ENCODE measurements at places on chromosomes 7 and 10.

- no peak for DNase-seq
These were observed 27.9 kb upstream of the PCBD1 start for GRCh38 chr10:70916241-70916640.

GRCh38 chr7:126958367-126958766 lies 294.4 kb downstream of the GRM8 start:
- no peak for DNase-seq

GRCh38 chr10:28381466-28381865 lies 78.6 kb upstream of the MPP7 start:
- DNase-seq: no peak

DNA sequence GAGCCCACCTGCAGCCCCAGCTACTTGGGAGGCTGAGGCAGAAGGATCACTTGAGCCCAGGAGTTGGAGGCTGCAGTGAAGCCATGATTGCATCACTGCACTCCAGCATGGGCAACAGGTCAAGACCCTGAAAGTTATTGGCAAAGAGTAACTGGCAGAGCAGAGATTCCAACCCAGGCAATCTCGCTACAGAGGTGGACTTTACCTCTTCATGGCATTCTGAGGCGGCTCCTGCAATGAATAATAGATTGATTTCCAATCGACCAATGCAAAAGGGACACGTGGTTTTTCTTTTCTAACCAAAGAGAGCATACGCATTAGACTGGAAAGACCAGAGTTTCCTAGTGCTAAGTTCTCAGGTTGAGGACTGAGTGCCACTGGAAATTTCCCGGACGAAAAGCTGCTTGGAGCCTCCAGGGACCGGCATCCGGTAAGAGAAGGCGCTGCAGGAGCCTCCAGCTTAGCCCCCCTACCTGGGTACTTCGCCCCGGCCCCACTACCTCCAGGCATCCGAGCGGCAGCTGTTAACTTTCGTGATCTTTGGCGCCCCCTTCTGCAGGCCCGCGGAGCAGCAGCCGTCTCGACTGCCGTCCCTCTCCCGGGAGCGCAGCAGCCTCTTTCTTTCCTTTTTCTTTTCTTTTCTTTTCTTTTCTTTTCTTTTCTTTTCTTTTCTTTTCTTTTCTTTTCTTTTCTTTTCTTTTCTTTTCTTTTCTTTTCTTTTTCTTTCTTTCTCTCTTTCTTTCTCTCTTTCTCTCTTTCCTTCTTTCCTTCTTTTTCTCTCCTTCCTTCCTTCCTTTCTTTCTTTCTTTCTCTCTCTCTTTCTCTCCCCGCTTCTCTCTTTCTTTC lies 4.1 kb downstream of the MBLAC1 start:
- no peak for DNase-seq

DNA sequence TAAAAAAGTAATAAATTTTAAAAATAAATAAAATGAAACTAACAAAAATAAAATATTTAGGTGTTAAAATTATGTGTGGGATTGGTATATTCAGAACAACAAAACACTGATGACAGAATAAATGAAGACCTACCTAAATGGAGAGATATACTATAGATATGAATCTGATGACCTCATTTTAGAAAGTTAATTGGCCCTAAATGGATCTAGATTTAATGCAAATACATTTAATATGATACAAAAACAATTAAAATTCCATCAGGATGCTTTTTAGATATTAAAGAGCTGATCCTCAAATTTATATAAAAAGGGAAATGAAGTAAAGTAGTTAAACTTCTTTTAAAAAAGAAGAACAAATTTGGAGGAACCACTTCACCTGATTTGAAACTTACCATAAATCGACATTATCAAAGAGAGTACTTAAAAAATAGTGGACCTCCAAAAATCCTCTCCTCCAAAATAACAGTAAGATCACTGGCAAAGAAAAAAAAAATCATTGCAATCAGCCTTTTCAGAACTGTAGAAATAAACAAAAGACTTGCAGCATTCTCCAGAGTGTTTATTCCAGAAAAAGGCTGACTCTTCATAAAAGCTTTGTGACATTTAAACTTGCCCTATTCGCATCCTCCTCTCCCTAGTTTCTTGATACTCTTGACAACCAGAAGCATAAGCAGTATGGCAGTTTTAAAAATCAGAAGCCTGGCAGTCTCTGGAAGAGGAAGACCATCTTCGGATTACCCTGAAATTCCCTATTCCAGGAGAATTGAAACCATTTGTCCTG lies 125.9 kb upstream of the AKR1E2 start:
- DNase-seq: no peak

GRCh38 chr10:79984851-79985250 lies 35.9 kb upstream of the SFTPD start:
- DNase-seq: no peak

- DNase-seq: no peak
These were observed 1.7 kb upstream of the CFAP43 start for GRCh38 chr10:104233817-104234216.

Measured in esophagus squamous epithelium (tissue), 5 donors.